ENCODE measurements at places on chromosomes 5 and 9. TPM values are rescaled to one million over a fixed set of nuclear protein-coding genes. Genes with fewer than 3 reads are reported as not detected.

COMMD10 gene
- 64.4 TPM for polyA plus RNA-seq

PRRX2 gene
- polyA plus RNA-seq: 0.52 TPM

ZCCHC7 gene
- polyA plus RNA-seq: 27.4 TPM

SPATA31C1 gene
- polyA plus RNA-seq: 0.58 TPM

TPM2 gene
- polyA plus RNA-seq: 146 TPM

HCN1 gene
- 0.03 TPM for polyA plus RNA-seq

LSM11 gene
- polyA plus RNA-seq: 9.7 TPM
